ENCODE measurements at places on chromosomes 4 and X. TPM values are rescaled to one million over a fixed set of nuclear protein-coding genes. Genes with fewer than 3 reads are reported as not detected.

The TBC1D25 gene
- total RNA-seq = 9.9 TPM

The ADH1C gene
- total RNA-seq = 129 TPM

The PITX2 gene
- total RNA-seq = 6.6 TPM

The FRMPD4 gene
- not detected for total RNA-seq

The SLC6A14 gene
- total RNA-seq = 0.28 TPM

The ARR3 gene
- total RNA-seq = 3.2 TPM

The LUZP4 gene
- total RNA-seq = not detected

The HAND2 gene
- 40.4 TPM for total RNA-seq

The SHOX gene
- total RNA-seq = not detected

The CD40LG gene
- not detected for total RNA-seq
